Omental fat pad (tissue), 4 donors: ENCODE measurements at places on chromosomes 13 and 19.

DNA sequence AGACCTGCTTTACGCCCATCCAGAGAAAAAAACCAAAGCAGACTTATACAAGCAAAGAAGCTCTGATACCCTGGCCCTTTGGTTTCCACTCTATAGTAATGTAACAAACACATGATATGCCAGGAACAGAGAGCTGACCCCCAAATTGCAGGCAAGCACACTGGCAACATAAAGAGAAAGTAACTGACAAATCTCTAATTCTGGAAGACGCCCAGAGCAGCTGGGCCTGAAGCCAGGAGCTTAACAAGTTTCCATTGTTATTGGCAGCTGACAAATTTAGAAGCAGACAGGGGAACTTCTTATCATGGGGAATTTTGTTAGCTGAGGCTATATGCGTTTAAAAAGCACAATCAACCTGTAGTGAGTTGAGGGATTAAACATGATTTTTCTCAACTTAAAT, 158.0 kb downstream of the DLEU7 start:
- DNase-seq = no peak

DNA sequence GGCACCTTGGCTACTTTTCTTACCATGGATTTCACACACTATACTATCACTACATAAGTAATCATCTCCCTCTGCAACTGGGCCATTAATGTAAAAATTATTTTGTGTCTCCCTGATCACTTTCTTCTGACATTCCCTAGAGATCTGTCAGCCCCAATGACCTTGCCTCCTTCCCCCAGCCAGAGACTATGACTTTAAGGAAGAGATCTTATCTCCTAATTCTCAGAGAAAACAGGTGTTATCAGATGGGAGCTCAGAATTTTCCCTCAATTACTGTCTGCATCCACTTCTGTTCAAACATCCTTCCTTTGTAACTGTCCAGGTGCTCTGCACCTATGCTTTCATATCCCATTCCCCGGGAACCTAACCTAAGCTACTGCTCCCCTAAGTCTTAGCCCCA, 397.5 kb downstream of the DIAPH3 start:
- no peak for DNase-seq

- peak; percentile 42 for DNase-seq
Measured at GRCh38 chr19:48501494-48502349, 9.9 kb downstream of the LMTK3 start.

- DNase-seq = no peak
Measured at GRCh38 chr19:12374026-12374425, 8.5 kb upstream of the ZNF442 start.

GRCh38 chr13:43428545-43429296, 358.1 kb downstream of the ENOX1 start:
- no peak for DNase-seq

DNA sequence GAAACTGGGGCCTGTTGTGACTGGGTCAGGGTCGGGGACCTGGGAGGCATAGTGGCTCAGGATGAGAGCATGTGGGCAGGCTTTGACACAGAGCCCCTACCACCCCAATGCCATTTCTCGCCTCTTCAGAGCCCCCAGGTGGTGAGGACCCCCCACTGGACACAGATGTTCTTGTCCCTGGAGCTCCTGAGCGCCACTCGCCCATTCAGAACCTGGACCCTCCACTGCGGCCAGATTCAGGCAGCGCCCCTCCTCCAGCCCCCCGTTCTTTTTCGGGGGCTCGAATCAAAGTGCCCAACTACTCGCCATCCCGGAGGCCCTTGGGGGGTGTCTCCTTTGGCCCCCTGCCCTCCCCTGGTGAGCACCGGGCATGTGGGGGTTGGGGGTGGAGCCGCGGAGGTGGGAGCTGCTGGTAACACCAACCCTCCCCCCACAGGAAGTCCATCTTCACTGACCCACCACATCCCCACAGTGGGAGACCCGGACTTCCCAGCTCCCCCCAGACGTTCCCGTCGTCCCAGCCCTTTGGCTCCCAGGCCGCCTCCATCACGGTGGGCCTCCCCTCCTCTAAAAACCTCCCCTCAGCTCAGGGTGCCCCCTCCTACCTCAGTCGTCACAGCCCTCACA, 10.4 kb downstream of the IGFLR1 start:
- DNase-seq = no peak

DNA sequence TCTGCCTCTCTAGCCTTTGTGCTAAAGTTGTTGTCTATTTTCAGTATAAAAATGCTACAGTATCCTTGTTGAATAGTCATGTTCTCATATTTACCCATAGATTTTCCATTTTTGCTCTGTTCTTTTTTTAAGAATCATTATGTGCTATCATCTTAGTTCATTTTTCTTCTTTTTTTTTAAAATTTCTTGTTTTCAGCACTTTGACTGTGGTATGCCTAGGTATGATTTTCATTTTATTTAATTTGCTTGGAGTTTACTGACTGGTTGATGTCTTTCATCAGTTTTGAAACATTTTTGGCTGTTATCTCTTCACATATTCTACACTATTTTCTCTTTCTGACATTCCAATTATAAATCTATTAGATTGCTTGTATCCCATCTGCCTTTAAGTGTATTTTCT, 192.9 kb downstream of the PDS5B start:
- no peak for DNase-seq

GRCh38 chr13:46526100-46526735, 26.8 kb upstream of the LRCH1 start:
- no peak for DNase-seq

DNA sequence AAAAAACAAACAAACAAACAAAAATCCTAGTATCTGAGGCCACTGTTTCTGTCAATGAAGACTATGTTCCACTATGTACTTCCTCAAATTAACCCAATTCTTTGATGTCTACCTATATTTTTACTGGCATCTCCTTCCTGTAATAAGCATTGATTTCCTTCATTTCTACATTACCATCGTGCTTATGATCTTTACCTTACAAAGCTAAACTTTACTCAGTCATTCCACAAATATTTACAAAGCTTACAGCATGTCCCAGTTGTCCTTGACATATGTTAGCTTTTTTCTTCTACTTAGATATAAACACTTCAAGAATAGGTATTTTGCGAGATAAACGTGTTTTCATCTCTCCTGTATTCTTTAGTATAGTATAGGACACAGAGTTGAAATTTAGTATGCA, 1090.9 kb downstream of the PCDH9 start:
- no peak for DNase-seq
